ENCODE measurements at places on chromosomes 7 and 10. TPM values are rescaled to one million over a fixed set of nuclear protein-coding genes. Genes with fewer than 3 reads are reported as not detected.

DNA sequence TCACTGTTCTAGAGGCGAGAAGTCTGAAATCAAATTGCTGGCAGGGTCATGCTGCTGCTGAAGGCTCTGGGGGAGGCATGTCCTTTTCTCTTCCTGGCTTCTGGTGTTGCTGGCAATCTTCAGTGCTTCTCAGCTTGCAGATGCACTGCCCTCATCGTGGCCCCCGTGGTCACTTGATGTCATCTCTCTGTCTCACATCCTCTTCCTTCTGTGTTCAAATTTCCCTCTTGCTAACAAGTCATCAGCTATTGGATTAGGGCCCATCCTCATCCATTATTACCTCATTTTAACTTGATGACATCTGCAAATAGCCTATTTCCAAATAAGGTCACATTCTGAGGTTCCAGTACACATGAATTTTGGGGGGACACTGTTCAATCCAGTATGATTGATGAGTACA, 36.6 kb upstream of the SRGN start:
- H3K27me3 ChIP-seq: no peaks in the 10 kb centered on the region
- peak; percentile 95 for DNase-seq
- no peak overlapping the region for H3K4me3 ChIP-seq
- H3K27ac ChIP-seq: peak overlapping the region; percentile 88

TLL2 gene
- polyA plus RNA-seq: not detected

UPF2 gene
- polyA plus RNA-seq: 2.7 TPM

TEX47 gene
- polyA plus RNA-seq: not detected

ATP6V0A4 gene
- not detected for polyA plus RNA-seq

GRCh38 chr7:124349443-124349842, 316.6 kb upstream of the TMEM229A start:
- DNase-seq: no peak
- H3K27ac ChIP-seq: no peak overlapping the region
- no peaks in the 10 kb centered on the region for H3K27me3 ChIP-seq
- no peaks in the 10 kb centered on the region for H3K36me3 ChIP-seq
- no peaks in the 10 kb centered on the region for H3K4me1 ChIP-seq

AKR1C3 gene
- polyA plus RNA-seq: 2.4 TPM

DNA sequence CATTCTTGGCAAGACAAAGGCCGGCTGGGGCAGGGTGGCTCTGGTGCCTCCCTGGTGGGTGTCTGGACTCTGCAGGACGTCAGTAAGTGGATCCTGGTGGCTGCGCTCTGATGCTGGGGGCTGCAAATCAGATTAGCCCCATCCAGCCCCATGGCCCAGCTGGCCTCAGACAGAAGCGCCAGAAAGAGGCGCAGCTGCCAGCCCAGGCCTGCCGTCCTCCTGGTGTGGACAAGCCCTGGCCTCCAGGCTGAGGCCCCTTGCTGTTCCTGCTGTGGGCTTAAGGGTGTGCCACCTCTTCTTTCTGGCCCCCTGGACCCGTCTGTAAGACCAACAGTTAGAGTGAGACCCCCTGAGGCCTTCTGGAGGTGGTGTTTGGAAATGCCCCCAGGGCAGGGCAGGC, 5.9 kb upstream of the LFNG start:
- no peaks in the 10 kb centered on the region for H3K27me3 ChIP-seq
- no peak for DNase-seq
- H3K36me3 ChIP-seq: no peaks in the 10 kb centered on the region
- peaks cover 64% of the 10 kb centered on the region for H3K4me1 ChIP-seq
- no peak overlapping the region for H3K4me3 ChIP-seq

DNA sequence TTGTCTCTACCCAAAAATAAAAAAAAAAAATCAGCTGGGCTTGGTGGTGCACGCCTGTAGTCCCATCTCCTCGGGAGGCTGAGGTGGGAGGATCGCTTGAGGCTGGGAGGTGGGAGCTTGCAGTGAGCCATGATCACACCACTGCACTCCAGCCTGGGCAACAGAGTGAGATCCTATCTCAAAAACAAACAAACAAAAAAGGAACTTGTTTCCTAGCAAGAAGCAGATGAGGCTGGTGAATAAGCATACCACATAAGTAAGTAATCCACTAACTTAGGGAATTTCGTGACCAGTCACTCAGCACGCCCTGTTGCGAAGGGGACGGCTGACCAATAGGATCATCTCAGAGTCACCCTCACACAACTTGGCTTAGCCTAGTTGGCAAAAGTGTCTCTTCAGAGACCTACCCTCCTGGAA, 64.6 kb downstream of the CUX1 start:
- H3K4me3 ChIP-seq: no peak overlapping the region
- H3K4me1 ChIP-seq: peaks cover 28% of the 10 kb centered on the region
- H3K36me3 ChIP-seq: no peaks in the 10 kb centered on the region
- no peaks in the 10 kb centered on the region for H3K27me3 ChIP-seq

PRKAR2B gene
- 2.5 TPM for polyA plus RNA-seq

SLC25A40 gene
- polyA plus RNA-seq: 23.5 TPM

DNA sequence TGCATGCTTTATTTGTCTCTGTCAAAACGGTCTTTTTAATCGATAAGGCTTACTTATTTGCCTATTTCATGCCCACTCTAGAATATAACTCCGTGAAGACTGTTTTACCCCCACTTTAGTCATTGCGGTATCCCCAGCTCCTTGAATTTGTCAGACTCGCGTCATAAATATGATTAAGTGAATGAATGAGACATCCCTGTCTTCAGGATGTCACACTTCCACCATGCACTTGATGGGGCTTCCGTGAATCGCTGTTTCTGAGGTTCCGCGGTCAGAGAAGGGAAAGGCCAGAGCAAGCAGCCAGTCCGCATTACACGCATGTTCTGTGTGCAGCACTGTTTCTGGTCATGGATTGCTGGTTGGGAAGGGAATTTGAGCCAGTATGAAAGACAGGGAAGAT, 138.8 kb downstream of the CELF2 start:
- H3K4me3 ChIP-seq: no peak overlapping the region
- no peak overlapping the region for H3K27ac ChIP-seq
- H3K27me3 ChIP-seq: no peaks in the 10 kb centered on the region
- no peak for DNase-seq

PLEKHA8 gene
- polyA plus RNA-seq: 2.7 TPM

GGCT gene
- 18.1 TPM for polyA plus RNA-seq

RNLS gene
- 3.3 TPM for polyA plus RNA-seq

UNCX gene
- polyA plus RNA-seq: not detected

GRCh38 chr10:33074443-33074842, 116.4 kb upstream of the ITGB1 start:
- H3K4me3 ChIP-seq: no peak overlapping the region
- H3K4me1 ChIP-seq: no peaks in the 10 kb centered on the region
- DNase-seq: no peak
- no peaks in the 10 kb centered on the region for H3K36me3 ChIP-seq

PNLIPRP2 gene
- polyA plus RNA-seq: not detected
